CD4-positive, alpha-beta T cell (primary cell): ENCODE measurements at places on chromosomes 12 and 14. TPM values are rescaled to one million over a fixed set of nuclear protein-coding genes. Genes with fewer than 3 reads are reported as not detected.

GRCh38 chr14:58873228-58873953 lies 235.6 kb downstream of the DACT1 start:
- H3K4me1 ChIP-seq = no peaks in the 10 kb centered on the region
- H3K4me3 ChIP-seq = no peak overlapping the region
- no peak for DNase-seq
- no peaks in the 10 kb centered on the region for H3K27me3 ChIP-seq
- no peaks in the 10 kb centered on the region for H3K36me3 ChIP-seq
- H3K27ac ChIP-seq = no peak overlapping the region

DNA sequence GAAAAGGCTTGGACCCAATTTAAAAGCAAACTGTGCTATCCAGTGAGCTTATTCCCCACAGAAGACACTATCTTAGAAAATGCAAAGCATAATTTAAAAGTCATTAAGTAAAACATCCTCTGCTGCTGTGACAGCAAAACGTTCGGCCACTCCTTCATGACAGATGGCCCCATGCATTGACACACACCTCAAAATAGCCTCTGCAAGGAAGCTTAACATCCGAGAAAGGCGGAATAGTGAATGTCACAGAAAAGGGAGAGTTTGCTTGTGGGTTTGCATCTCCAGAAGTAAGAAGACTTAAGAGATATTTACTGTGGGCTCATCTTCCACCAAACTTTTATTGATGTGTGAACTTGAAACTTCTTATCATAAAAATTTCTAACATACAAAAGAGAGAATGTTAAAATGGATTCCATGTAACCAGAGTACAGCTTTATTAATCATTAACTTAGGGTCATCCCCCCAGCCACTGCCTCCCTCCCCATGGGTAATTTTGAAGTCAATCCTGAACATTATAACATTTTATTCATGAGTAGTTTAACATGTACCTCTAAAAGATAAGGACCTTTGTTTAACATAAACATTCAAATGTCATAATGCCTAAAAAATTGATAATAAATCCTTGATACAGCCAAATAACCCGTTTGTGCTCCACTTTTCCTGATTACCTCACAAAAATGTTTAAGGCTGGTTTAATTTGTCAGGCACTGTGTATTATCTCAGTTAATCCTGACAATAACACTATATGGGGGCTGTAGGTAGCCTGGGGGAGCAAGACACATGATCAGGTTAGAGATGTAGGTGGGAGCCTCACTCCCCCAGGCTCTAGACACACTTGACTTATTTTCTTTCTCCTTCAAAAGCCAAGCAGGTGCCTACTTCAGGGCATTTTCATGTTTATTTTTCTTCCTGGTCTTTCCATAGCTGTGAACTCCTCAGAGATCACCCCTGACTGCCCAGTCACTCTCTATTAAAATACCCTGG lies 119.7 kb upstream of the TMCC3 start:
- H3K36me3 ChIP-seq = no peaks in the 10 kb centered on the region
- DNase-seq = no peak

DNA sequence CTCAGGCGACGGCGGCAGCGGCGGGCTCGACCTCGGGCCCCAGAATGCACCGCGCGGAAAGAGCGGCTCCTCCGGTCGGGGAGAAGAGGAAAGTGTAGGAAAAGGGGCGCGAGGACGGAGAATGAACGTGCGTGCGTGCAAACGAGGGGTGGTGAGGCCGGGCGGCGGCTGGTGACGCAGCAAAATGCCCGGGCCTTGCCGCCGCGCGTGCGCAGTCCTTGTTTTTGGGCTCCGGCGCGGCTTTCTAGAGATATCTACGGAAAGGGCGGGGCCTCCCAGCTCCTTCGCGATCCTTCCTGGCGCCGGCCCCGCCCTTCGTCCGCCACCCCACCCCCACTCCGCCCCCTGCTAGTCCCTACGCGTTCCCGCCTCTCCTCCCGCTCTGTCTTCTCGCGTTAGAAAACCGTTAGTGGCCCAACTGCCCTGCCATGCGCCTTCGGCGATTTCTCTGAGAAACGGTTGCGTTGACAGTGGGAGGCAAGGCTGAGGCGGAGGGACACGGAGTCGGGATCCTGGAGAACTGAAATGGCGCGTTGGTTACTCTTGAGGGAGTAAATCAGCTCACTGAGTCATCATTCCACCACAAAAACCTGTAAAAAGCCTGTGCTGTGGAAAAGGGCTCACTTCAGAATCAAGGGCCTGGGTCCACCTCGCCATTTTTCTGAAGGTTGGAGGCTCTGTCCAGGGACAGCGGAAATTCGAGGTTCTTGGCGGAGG lies at the start of gene PTGES3:
TSS of gene PTGES3 (minus strand) at position 156 of the 717 bp plus-strand sequence. CDS start 285 bp downstream, outside the sequence.
- H3K36me3 ChIP-seq = no peaks in the 10 kb centered on the region
- DNase-seq = peak; percentile 99
- peak within 1 kb of the TSS; percentile 98 for H3K27ac ChIP-seq
- peak within 1 kb of the TSS; percentile 96 for H3K4me3 ChIP-seq
- no peaks in the 10 kb centered on the region for H3K27me3 ChIP-seq

DNA sequence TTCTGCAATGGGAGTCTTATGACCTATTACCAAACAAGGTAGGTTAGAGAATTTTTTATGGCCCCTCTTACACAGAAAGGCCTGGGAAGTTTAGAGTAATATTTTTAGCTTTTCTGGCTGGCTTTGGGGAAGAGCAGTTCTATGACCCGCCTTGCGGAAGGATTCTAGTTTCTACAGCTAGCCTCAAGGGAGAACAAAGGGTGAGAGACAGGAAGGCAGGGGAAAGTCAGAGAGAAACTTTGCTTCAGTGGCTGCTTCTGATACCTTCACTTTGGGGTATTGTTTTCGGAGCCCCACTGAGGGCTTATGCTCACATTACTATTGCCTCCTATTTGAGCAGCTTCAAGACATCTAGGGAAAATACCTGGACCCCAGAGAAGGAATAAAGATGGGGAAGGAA lies 80.7 kb upstream of the NUDT4 start:
- no peak for DNase-seq
- H3K4me1 ChIP-seq = no peaks in the 10 kb centered on the region
- H3K27me3 ChIP-seq = no peaks in the 10 kb centered on the region
- H3K27ac ChIP-seq = no peak overlapping the region
- H3K4me3 ChIP-seq = no peak overlapping the region
- H3K36me3 ChIP-seq = no peaks in the 10 kb centered on the region

The POLE2 gene
- total RNA-seq = 1.4 TPM
